ENCODE measurements at places on chromosomes 2 and 18.
A peak's percentile ranks its signal among the peaks of the same experiment; 100 is the strongest.

DNA sequence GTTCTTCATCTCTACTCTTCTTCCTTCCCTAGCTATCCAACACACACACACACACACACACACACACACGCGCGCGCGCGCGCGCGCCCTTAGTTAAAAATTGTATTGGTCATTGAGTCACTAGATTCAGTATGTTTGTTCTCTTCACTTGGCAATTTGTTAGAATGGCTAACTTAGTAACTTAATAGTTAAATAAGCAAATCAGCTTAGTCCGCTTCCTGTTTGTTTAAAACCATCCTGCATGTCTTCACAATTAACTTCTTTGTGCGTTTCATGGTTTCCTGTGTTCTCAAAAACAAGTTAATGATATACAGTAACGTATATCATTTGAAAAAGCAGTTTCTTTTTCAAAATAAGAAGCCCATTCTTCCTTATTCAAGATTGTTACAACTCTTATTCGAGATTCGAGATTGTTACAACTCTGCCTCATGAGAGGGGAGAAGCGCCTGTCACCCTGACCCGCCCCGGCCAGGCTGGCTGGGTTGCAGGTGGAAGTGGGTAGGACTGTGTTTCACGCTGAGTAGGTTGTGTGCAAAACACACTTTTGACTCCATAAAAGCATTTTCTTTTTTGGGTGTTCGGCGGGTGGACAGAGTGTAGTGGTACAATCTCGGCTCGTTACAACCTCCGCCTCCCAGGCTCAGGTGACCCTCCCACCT is 9.5 kb upstream of the CNNM3 start:
- DNase-seq: peak; percentile 78

DNA sequence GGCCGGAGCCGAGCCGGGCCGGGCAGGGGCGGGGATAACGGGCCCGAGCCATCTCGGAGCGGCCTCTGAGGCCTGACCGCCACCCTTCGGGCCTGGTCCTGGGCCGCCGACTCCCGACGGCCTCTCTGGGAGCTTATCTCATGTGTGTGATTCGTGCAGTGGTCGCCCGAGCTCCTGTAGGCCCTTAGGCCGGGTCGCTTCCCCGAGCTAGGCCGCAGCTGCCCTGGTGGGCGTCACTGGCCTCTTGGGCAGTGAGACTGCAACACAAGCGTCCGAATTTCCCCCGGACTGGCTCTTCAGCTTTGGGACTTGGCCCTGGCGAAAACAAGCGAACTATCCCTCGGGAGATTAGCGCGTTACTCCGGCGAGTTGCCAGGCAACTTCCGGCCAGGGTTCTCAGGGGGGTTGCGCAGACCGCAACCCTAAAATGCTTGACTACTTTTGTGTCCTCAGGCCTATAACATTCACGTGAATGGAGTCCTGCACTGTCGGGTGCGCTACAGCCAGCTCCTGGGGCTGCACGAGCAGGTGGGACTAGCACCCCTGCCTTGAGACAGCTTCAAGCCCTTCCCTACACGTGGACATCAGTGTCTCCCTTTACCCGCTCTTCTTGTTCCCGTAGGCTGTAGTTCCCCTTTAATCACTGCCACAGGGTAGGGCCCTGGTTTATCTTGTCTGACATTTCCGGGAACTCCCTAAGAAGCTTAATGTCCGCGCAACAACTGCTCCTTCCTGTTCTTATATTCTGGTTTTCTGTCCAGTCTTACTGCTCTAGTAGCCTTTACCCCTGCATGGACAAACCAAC is 602 bp downstream of the SNX17 start:
- peak; percentile 71 for DNase-seq

- DNase-seq: no peak
These were observed 165.2 kb downstream of the MREG start for GRCh38 chr2:215848146-215848545.

- no peak for DNase-seq
These were observed 694.1 kb downstream of the PLCL1 start for GRCh38 chr2:198498516-198498915.

- no peak for DNase-seq
These were observed 73.5 kb downstream of the COLEC12 start for GRCh38 chr18:427005-427404.

DNA sequence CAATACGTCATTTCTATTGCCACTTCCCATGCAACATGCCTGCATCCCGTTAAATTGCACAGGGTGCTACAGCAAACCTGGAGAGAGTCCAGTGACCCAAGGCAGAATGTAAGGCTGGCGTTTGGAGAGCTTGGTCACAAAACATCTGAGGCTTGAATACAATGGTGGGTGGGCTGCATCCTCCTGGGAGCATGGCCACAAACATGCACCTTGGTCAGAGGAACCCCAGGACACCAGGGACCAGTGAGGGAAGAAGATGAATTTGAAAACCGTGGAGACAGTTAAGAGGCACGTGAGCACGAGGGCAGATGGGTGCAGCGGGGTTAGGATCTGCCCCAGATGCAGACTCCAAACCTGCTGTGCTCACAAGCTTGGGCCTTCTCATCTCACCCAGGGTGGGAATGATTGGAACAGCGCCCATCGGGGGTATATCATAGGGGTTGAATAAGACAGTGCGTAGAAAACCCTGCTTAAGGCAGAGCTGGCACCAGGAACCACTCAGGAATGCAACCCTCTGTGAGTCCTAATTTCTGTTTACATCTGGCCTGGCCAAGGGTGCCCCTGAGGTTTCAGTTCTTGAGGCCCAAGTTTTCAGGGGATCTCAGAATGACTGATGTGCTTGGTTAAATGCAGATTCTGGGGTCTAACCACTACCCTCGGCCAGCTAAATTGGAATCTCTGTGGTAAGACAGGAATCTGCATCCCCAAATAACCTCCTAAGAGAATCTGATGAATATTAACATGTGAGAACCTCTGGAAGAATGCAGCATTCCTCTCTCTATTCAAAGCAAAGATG is 97.2 kb downstream of the ARL4C start:
- DNase-seq: no peak
